ENCODE measurements at places on chromosomes 13 and 19.

- no peak for DNase-seq
Measured at GRCh38 chr13:107202371-107203023, 634.6 kb upstream of the ARGLU1 start.

GRCh38 chr19:1015782-1016646 is 4.9 kb downstream of the TMEM259 start:
- DNase-seq, result no peak

DNA sequence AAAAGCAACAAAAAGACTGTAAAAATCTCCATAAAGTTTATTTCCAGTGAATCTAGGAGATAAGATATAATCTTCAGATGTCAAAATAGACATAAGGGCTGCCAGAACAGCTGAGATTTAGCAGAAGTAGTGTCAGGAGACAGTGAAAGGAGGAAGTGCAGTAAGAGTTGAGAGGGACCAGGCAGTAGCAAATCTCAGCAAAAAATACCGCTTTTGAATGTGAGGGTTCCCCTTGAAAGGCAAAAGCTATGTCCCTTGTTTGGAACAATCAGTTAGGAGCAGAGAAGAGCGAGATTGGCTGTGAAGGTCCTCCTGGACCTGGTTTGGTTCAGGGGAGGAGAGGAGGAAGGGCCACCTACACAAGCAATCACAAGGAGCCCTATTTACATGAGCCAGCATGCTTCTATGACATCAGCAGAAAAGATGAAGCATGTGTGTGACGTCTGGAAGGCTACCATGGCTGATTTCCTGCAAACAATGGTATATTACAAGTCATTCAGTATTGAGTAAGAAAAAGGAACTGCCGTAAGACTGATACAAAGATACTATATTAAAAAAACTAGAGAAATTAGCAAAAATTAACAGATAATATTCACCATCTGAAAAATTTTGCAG is 98.9 kb upstream of the SIAH3 start:
- no peak for DNase-seq

- no peak for DNase-seq
Measured at GRCh38 chr19:32022044-32022640, 323.3 kb upstream of the ZNF507 start.

Measured in T-cell (primary cell).